Adipocyte (in vitro differentiated cells): ENCODE measurements at places on chromosomes 1 and 21.
A peak's percentile ranks its signal among the peaks of the same experiment; 100 is the strongest.

DNA sequence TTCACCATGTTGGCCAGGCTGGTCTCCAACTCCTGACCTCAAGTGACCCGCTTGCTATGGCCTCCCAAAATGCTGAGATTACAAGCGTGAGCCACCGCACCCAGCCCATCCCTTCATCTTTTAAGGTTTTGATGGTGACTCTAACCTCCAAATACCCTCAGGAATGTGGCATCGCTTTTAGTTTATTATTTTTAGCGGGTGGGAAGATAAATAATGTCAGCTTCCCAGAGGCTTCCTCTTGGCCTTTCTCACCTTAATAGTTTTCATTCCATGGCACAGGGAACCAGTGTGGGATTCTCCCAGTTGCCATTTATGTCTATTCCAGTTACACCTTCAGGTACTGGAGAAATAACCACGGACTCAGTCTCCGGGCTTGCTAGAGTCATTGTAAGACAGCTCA lies 92.1 kb upstream of the LRRN2 start:
- DNase-seq = no peak

GRCh38 chr1:65514041-65514440 lies 93.6 kb downstream of the LEPR start:
- DNase-seq = peak; percentile 93

DNA sequence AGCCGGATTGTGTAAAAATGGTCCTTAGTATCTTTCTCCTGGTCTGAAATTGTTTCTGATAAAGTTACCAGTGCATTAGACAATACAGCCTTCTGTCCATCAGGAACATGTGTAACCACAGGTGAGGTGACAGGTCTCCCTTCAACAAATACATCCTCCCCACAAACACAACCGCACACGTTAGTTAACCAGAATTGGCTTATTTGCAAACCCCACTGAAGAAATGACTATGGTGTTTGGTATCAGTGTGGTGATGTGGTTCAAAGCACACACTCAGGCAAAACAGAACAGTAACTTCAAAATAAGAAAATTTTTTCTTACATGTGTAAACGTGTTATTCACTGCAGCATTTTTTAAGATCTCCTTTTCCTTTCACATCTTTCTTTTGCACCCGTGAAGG lies 517.2 kb upstream of the NR5A2 start:
- no peak for DNase-seq

DNA sequence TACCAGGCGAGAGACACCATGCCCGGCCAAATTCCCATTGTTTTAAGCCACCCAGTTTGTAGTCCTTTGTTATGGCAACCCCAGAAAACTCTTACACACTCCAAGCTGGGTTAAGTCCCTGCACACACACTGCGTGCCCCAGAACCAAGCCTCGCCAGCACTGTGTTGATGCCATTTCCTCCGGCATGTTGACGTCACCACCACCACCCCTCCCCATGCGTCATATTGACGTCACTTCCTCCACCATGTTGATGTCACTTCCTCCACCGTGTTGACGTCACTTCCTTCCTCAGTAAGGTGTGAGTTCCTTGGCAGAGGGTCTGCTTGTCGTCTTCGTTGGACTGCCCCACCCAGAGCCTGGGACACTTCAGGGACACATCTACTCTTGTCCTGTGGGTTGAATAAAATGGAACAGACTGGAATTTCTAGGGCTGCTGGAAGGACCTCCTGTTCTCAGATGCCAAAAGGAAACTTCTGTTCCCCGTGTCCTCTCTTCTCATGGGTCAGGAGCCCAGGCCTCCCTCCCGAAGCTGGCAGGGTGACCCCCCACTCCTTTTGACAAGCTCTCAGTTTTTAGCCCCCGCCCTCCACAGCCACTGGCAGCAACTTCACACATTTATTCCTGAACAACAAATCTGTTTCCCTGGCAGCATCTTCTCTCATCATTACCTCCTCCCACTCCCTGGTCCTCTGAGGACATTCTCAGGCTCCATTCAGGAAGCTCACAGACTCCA lies 643.3 kb downstream of the NPHP4 start:
- DNase-seq = no peak

DNA sequence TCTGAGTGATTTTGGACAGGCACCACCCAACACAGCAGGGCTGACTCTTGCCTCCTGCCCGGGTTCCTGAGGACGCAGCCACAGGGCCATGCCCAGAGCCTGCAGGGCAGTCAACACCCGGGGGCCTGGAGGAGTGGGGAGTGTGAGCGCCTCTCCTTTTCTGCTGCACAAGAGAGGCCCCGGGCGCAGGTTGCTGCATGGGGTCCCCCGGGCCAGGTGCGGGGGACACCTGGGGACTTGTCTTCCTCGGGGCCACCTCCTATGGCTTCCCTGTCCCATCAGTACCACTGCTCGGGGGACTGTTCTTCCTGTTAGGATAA lies 6.9 kb upstream of the TTC34 start:
- DNase-seq = no peak

DNA sequence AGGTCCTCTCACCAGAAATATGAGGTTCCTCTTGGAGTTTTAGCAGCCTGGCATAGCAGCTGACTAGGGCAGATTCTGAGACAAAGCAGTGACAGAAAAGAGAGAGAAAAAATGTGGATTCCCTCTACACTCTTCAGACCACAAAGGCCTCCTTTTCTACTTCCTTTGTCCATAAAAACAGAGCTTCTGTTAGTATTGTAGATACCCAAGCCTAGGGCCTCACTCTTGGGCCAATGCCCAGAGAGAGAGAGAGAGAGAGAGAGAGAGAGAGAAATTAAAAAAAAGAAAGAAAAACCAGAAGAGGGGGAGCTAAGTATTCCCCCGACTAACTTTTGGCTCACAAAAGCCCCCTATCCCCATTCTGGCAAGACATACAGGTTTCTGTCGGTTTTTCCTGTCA lies 2.4 kb upstream of the ZRANB2 start:
- no peak for DNase-seq

GRCh38 chr1:240599299-240599698 lies 12.7 kb downstream of the GREM2 start:
- no peak for DNase-seq

- peak; percentile 60 for DNase-seq
These were observed 7.4 kb downstream of the NR5A2 start for GRCh38 chr1:200034761-200035396.

DNA sequence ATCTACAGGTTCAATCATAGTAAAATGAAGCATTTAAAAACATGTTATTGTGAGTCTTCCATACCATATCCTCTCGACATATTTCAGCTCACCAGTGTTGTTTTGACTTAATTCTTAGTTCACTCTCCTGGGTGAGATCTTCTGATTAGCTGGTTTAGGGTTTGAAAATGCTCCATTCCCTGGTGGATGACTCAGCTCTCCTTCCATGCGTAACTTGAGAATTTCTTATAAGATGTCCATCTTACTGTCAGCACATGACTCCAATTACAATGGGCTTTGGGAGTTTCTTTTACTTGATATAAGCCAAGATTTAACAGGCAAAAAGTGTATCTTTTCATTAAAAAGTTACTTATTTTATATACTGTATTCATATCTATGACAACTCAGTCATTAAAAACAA lies 476.5 kb downstream of the BRINP3 start:
- DNase-seq = no peak

DNA sequence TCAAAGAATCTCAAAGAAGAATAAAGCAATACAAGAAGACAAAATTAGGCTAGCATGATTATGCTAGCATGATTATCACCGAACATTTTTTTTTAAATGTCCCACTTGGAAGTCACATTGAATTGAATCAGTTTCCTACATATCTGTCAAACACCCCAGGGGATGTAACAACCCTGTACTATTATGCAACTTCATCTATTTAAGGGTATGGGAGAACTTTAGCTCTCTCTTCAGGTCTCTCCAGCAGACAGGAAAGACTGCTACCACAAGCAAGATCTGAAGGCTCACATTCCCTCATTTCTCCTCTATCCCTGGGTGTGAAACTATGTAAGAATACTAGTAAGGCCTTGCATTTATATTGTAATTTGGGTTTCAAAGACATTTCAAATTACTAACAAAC lies 52.8 kb downstream of the EDEM3 start:
- no peak for DNase-seq

- no peak for DNase-seq
These were observed 83.7 kb downstream of the ZSWIM5 start for GRCh38 chr1:45122724-45123123.

GRCh38 chr1:220786057-220786336 lies 716 bp upstream of the MTARC1 start:
- no peak for DNase-seq

DNA sequence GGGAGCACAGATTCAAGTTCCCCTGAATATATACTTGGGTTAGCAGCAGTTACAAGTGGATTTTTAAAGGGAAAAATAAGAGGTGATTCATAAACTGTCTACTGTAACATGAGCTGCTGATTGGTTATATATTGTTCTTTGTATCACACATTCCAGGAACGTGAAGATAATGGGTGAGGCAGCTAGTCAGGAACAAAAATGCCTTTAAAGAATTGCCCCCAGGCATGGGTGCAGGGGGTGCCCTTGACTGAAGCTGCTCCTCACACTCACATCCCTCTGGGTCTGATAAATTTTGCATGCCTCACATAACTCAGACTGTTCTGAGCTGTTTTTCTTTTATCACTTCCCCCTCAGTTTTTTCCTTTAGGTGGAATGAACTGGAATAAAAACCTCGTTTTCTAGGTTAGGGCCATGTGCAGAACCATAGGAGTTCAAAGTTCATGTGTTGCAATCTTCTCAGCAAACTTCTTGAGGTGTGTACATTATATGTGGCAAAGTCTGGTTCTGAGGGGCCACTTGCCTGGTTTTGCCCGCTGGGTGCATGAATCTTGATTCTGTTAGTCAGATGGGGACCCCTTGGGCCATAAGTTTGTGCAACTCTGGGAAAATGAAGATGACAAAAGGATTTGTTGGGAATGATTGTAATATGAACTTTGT lies 21.1 kb downstream of the TBX19 start:
- peak; percentile 84 for DNase-seq

- peak; percentile 65 for DNase-seq
These were observed 13.1 kb upstream of the EVI5 start for GRCh38 chr1:92797961-92798360.

GRCh38 chr1:8776104-8776503 lies 41.3 kb downstream of the RERE start:
- no peak for DNase-seq

GRCh38 chr1:53343831-53344668 lies 16.2 kb upstream of the LRP8 start:
- peak; percentile 47 for DNase-seq

GRCh38 chr1:155062151-155062686 lies 1.3 kb upstream of the EFNA4 start:
- DNase-seq = peak; percentile 37

- DNase-seq = no peak
These were observed 50.8 kb upstream of the KCNJ6 start for GRCh38 chr21:37967036-37967435.

DNA sequence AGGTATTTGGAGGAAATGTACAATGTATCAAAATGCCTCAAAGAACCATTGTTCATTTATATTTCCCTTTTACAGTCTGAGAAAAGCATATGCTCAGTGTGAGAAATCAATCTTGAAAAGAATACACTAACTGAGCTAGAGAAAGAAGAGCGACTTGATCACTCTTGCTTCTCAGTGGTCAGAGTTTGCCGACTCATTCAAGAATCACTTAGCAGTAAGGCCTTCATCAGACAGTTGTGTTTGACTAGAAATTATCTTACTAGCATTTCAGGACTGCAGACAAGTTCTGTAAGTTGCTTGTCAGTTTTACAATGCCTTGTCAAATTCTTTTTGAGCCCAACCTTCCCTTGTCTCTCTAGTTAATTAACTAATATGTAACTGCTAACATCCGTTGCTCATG lies 12.9 kb downstream of the RGS18 start:
- DNase-seq = no peak

GRCh38 chr1:84027368-84027767 lies 28.4 kb upstream of the TTLL7 start:
- DNase-seq = no peak

DNA sequence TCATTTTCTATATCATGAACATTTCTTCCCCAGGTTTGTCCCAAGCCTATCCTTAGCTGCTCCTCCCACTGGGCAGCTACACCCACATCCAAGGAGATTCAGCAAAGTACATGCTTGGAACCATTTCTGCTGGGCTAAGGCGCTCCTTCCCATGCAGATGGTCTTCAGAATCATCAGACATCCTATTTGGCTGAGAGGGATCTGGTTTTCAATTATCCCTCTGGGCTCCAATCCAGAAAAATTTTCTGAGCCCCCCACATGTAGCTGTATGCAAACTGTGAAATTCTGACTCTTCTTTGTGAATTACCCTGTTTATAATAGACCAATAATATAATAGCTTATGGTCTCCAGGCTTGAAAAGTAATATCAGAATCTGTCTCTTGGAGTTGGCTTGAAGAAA lies 99.2 kb downstream of the LAMC2 start:
- no peak for DNase-seq

DNA sequence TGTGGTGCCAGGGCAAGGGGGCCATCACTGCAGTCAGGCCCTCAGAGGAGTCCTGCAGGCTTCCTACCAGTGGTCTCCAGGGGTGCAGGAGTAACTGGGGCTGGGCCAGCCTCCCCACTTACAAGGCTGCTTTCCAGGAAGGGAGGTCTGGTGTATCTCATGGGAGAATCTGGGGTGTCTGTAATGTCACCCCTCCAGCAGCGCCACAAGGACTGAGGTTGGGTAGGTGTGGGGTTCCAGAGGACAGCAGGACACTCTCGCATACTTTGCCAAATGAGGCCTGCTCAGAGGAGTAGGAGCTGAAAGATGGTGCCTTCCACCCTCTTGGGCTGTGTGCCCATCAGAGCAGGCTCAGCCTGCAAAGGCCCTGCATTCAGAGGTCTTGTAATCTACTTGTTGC lies 46.9 kb downstream of the TNNT2 start:
- DNase-seq = no peak

DNA sequence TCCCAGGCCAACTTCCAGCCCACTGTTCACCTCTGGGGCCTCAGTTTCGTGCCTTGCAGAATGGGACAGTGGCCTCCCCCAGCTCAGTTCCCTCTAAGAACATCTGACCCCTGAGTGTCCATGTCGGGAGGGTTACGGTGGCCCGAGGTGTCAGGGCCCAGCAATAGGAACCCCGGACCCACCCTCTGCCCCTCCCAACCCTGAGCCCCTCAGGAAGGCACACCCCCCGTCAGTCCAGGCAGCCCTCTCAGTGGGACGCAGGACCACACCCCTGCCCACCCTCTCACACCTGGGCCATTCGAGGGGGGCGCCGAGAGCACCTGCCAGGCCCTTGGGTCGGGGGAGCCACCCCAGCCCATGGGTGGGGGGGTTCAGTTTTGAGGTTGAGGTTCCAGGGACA lies 447 bp downstream of the TTC34 start:
- DNase-seq = no peak
